ENCODE measurements at places on chromosomes 16 and 17. TPM values are rescaled to one million over a fixed set of nuclear protein-coding genes. Genes with fewer than 3 reads are reported as not detected.

- no peaks in the 10 kb centered on the region for H3K27me3 ChIP-seq
- H3K36me3 ChIP-seq = no peaks in the 10 kb centered on the region
- H3K4me3 ChIP-seq = no peak overlapping the region
- no peak for DNase-seq
- H3K27ac ChIP-seq = no peak overlapping the region
Observed at GRCh38 chr17:66417300-66417719, 114.9 kb downstream of the PRKCA start.

GRCh38 chr17:78853926-78854394, 13.3 kb upstream of the USP36 start:
- DNase-seq = no peak
- H3K27ac ChIP-seq = no peak overlapping the region
- no peaks in the 10 kb centered on the region for H3K4me1 ChIP-seq
- no peaks in the 10 kb centered on the region for H3K27me3 ChIP-seq

DNA sequence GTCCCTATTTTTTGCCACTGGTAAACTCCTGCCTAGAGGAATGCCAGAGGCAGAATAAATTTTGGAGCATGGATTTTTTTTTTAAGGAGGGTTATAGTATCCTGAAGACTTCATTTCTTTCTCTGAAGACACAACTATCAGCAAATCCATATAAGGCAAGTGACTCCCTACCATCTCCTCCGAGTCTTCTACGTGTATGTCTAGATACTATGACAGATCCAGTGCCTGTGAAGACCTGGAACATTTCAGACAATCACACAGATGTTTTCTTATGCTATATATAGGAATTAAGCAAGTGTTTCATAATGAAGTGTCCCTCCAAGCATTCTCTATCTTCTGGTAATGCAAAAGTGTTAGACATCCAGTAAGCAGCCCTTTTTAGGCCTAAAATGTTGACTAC, 255.5 kb upstream of the TBX2 start:
- H3K4me3 ChIP-seq = no peak overlapping the region
- no peaks in the 10 kb centered on the region for H3K36me3 ChIP-seq
- H3K27me3 ChIP-seq = no peaks in the 10 kb centered on the region
- no peaks in the 10 kb centered on the region for H3K4me1 ChIP-seq
- DNase-seq = no peak
- H3K27ac ChIP-seq = no peak overlapping the region

GRCh38 chr16:73610160-73610559, 562.2 kb upstream of the ZFHX3 start:
- no peaks in the 10 kb centered on the region for H3K27me3 ChIP-seq
- H3K27ac ChIP-seq = no peak overlapping the region
- no peak for DNase-seq
- no peak overlapping the region for H3K4me3 ChIP-seq

DNA sequence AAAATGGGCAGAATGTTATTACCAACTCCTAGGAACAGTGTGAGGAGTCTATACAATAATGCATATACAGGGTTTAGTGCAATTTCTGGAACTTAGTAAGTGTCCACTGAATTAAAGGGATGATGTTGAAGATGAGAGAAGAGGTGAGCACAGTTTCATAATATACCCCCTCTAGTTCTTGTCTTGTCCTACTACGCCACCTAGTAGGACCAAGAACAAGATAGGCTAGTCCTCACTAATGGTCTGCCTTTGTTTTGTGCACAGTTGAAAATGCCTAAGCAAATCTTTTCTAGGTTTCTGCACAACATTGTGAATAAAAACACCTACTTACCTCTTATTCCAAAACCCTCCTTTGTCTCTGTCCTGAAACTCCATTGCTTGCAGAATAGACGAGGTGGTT, 670.2 kb downstream of the CDH8 start:
- no peaks in the 10 kb centered on the region for H3K36me3 ChIP-seq
- no peak overlapping the region for H3K4me3 ChIP-seq
- no peak for DNase-seq
- H3K27me3 ChIP-seq = no peaks in the 10 kb centered on the region
- no peak overlapping the region for H3K27ac ChIP-seq
- no peaks in the 10 kb centered on the region for H3K4me1 ChIP-seq

DNA sequence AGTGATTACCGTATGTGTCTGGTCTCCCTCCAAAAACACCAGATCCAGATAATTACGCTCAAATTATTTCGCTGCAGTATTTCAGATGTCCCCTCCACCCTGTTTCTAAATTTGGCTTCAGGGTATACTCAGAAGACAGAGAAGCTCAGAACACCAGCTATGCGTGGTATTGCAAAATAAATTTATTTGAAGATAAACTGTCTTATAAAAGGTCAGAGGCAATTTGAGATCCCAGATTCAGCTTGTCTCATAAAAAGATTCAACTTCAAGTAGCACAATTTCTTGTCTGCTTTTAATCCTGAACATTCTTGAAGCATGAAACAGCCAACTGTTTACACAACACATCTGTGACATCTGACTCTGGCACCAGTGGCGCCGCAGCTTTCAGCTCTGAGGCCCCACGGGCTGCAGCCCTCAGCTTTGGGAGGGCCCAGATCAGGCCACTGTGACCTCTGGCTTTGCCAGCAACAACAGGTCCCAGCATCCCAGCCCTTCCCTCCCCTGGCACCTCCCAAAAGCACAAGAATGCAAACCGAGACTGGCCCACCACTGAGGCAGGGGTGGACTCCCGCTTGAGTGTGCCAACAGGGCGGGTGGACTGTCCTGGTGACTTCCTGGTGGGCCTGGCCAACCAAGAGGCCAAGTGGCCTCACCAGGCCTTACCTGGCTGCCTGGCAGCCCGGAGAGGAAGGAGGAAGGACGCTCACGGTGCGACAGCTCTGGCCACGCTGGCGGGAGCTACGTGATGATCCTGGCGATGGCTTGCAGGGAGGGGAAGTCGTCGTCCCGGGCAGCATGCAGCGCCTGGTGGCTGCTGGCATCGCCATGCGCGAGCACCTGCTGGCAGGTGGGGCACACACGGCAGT, 8.0 kb downstream of the SYNGR3 start:
- no peaks in the 10 kb centered on the region for H3K27me3 ChIP-seq
- no peak for DNase-seq
- no peak overlapping the region for H3K27ac ChIP-seq
- no peak overlapping the region for H3K4me3 ChIP-seq

GRCh38 chr16:70778901-70779309, 22.1 kb downstream of the VAC14 start:
- no peaks in the 10 kb centered on the region for H3K27me3 ChIP-seq
- no peaks in the 10 kb centered on the region for H3K4me1 ChIP-seq
- H3K36me3 ChIP-seq = peaks cover 44% of the 10 kb centered on the region
- H3K27ac ChIP-seq = no peak overlapping the region

The MMP2 gene
- total RNA-seq = 58.2 TPM

GRCh38 chr16:82585675-82586074, 41.1 kb upstream of the CDH13 start:
- no peak for DNase-seq
- no peaks in the 10 kb centered on the region for H3K36me3 ChIP-seq
- no peaks in the 10 kb centered on the region for H3K4me1 ChIP-seq
- no peak overlapping the region for H3K4me3 ChIP-seq
- no peak overlapping the region for H3K27ac ChIP-seq
- no peaks in the 10 kb centered on the region for H3K27me3 ChIP-seq

DNA sequence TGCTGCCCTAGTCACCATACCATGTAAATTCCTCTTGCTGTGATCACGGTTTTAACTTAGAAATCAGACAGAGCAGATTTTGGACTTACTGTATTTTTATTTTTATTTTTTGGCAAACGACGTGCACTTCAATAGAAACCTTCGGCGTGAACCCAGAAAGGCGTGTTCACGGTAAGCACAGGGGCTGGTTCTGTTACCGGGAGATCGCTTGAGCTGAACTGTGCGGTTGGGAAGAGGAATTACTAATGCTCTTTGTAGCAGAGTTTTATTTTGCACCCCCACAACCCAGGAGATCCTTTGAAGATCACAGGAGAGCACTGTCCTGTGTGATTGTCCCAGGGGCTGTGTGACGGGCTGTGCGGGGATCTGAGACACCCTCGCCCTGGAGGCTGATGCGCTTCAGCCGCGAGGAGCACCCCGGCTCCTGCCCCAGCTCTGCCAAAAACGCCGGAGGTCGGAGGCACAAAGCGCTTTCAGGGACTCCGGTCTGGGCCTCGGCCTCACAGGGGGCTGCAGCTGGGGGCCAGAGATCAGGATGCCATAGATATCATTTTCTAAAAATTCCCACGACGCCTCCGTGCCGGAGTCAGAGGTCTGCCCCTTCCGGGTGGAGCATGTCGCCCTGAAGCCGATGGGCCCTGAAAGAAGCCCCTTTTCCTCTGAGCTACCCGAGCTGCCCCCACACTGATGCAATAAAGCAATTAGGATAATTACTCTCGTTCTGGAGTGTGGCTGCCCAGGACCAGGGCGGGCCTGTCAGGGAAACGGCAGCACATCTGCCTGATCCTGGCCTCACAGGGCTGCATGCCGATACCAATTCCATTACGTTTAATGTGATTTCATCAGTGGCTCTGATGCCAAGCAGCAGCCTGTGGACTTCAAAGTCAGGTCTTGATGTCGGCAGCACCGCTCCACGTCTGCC, 71.8 kb downstream of the LMF1 start:
- DNase-seq = no peak
- H3K4me3 ChIP-seq = no peak overlapping the region
- H3K27ac ChIP-seq = no peak overlapping the region
- no peaks in the 10 kb centered on the region for H3K27me3 ChIP-seq
- no peaks in the 10 kb centered on the region for H3K36me3 ChIP-seq
- H3K4me1 ChIP-seq = no peaks in the 10 kb centered on the region

GRCh38 chr16:64390102-64390501, 731.8 kb downstream of the CDH11 start:
- no peak overlapping the region for H3K4me3 ChIP-seq
- H3K4me1 ChIP-seq = no peaks in the 10 kb centered on the region
- no peaks in the 10 kb centered on the region for H3K27me3 ChIP-seq
- DNase-seq = no peak
- H3K27ac ChIP-seq = no peak overlapping the region

- no peak overlapping the region for H3K4me3 ChIP-seq
- no peak for DNase-seq
Observed at GRCh38 chr17:79695293-79695790, 35.4 kb upstream of the ENPP7 start.

DNA sequence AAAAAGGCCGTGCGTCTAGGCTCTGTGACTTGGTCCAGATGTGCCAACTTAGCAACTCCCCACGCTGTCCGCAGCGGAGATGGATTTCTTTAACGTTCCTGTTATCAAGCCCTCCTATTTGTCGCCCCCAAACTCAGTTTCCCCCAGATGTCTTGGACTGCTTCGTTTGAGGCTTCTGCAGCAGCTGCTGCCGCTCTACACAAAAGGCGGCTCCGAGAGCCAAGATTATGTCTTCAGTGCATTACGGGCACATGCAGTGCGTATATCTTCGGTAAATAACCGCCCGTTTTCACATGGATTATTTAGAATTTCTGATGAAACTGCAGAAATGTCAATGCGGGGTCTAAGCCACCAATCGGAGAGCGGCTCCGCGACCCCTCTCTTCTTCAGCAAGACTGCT, 240.6 kb upstream of the ZFHX3 start:
- H3K36me3 ChIP-seq = no peaks in the 10 kb centered on the region
- DNase-seq = no peak
- H3K27ac ChIP-seq = no peak overlapping the region
- H3K4me1 ChIP-seq = no peaks in the 10 kb centered on the region
- no peaks in the 10 kb centered on the region for H3K27me3 ChIP-seq
- no peak overlapping the region for H3K4me3 ChIP-seq

The KLHL10 gene
- total RNA-seq = 0.19 TPM

The MT1M gene
- not detected for total RNA-seq

GRCh38 chr17:4504188-4504587, 5.5 kb downstream of the SPNS2 start:
- H3K4me3 ChIP-seq = no peak overlapping the region
- no peak overlapping the region for H3K27ac ChIP-seq
- peaks cover 24% of the 10 kb centered on the region for H3K27me3 ChIP-seq
- H3K36me3 ChIP-seq = no peaks in the 10 kb centered on the region

- no peak for DNase-seq
- H3K4me1 ChIP-seq = no peaks in the 10 kb centered on the region
- no peaks in the 10 kb centered on the region for H3K36me3 ChIP-seq
- no peak overlapping the region for H3K27ac ChIP-seq
Observed at GRCh38 chr17:81082177-81083073, 47.5 kb downstream of the BAIAP2 start.

The LGALS9B gene
- total RNA-seq = not detected

- peaks cover 7% of the 10 kb centered on the region for H3K27me3 ChIP-seq
- no peak overlapping the region for H3K27ac ChIP-seq
- no peaks in the 10 kb centered on the region for H3K4me1 ChIP-seq
- DNase-seq = no peak
Observed at GRCh38 chr17:48505788-48506187, 25.0 kb downstream of the HOXB1 start.

- no peak overlapping the region for H3K4me3 ChIP-seq
- peaks cover 38% of the 10 kb centered on the region for H3K4me1 ChIP-seq
- peaks cover 21% of the 10 kb centered on the region for H3K36me3 ChIP-seq
- no peak for DNase-seq
- no peaks in the 10 kb centered on the region for H3K27me3 ChIP-seq
- H3K27ac ChIP-seq = no peak overlapping the region
Observed at GRCh38 chr16:634051-634670, 1.9 kb downstream of the METTL26 start.

DNA sequence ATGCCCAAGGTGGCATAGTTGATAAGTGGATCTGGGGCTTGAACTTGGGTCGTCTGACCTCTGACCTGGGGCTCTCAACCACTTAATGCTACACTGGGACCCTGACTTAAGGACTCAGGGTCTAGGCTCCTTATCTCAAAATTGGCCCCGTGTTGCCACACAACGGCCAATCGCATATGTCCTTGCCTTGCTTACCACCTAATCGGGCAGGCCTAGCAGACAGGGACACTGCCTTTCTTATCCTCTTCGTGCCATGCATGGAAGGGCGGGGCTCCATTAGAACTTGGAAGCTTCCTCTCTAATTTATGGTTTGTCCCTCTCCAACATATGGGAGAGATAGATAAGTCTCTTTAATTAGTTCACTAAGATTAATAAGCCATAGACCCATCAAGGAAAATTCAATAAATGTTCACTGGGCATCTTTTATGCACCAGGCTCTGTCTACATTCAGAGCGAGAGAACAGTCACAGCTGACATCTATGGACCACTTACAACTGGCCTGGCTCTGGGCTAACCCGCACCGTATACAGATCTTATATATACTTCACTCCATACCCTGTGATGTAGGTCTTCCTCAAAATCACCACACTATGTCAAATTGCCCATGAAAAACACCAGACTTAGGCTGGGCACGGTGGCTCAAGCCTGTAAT, 35.1 kb downstream of the CDH1 start:
- H3K4me3 ChIP-seq = no peak overlapping the region
- H3K27ac ChIP-seq = no peak overlapping the region
- no peak for DNase-seq
- H3K36me3 ChIP-seq = no peaks in the 10 kb centered on the region
- no peaks in the 10 kb centered on the region for H3K27me3 ChIP-seq
- no peaks in the 10 kb centered on the region for H3K4me1 ChIP-seq

DNA sequence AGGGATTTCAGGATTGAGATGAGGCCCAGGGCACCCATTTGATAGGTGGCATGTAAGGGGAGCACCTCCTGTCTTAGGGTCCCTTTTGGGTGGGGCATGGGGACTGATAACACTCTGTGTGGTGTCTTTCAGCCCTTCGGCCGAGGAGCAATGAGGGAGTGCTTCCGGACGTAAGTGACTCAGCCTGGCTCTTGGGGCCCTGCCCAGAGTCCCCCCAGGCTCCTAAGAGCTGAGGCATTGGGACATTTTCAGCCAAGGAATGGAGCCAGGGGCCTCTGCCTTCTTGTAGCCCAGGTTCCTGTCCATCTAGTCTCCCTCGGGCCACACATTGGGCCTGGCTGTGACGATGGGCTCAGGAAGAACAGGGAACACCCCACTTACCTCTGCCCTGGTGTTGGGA, 44.4 kb downstream of the EEF2K start:
- no peaks in the 10 kb centered on the region for H3K36me3 ChIP-seq
- H3K4me3 ChIP-seq = no peak overlapping the region
- no peaks in the 10 kb centered on the region for H3K27me3 ChIP-seq
- H3K27ac ChIP-seq = no peak overlapping the region
